LoVo (cell line): ENCODE measurements at places on chromosomes 3 and 15.

- no peak for DNase-seq
Measured at GRCh38 chr3:158384019-158384418, 187.0 kb upstream of the MLF1 start.

GRCh38 chr3:123841476-123842238 lies 42.5 kb downstream of the MYLK start:
- no peak for DNase-seq

GRCh38 chr3:126208606-126209256 lies 28.3 kb upstream of the ALDH1L1 start:
- peak; percentile 96 for DNase-seq

GRCh38 chr3:166456286-166456685 lies 619.1 kb upstream of the BCHE start:
- no peak for DNase-seq

DNA sequence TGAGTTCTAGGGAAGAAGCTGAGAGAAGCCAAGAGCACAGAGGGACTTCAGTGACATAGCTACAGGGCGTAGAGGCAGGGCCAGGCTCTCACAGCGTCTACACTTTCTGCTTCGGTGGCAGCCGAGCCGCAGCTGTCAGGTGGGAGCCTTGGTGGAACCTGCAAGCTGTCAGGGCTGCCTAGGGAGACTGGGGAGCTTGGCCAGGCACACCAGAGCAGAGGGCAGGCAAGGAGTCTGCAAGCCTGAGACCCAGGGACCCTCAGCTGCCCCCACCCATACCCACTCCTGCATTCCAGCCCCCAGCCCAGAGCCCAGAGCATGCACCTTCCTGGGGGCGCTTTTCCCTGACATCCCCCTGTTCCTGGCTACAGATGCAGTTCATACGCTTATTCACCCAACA lies 13.4 kb upstream of the KLF15 start:
- no peak for DNase-seq

DNA sequence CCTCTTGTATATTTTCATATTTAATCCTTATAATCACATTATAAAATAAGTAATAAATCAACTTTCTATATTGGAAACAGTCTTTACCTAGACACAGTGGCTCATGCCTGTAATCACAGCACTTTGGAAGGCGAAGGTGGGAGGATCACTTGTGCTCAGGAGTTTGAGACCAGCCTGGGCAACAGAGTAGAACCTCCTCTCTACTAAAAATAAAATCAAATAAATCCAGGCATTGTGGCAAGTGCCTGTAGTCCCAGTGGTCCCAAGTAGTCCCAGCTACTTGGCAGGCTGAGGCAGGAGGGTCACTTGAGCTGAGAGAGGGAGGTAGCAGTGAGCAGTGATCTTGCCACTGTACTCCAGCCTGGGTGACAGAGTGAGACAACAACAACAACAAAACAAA lies 975.1 kb downstream of the ROBO1 start:
- DNase-seq, result no peak

GRCh38 chr15:65275728-65276126 lies 11.0 kb downstream of the PARP16 start:
- DNase-seq, result peak; percentile 66

DNA sequence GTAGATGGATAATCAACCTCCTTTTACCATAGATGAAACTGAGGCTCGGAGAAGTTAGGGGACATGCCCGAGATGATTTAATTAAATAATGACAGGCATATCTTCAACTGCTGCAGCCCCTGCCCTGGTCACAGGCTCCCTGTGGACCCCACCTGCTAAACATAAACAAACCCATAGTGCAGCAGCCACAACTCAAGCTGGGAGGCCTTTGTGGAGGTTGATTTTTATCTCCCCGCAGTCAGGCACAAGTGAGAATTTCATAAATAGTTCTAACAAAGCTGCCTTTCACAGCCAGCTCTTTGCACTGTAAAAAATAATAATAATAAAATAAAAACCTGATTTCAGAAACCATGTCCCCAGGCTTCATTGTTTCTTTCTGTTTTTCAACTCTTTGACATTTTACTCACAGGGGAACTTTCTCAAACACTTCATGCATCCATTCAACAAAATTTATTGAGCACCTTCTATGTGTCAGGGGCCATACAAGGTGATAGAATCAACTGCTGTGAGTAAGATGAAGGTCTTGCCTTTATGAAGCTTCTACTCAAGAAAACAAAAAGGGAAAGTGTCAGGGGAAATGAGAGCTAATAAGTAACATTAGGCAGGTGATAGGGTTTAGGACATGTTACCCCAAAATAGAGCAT lies 393.6 kb upstream of the PROK2 start:
- DNase-seq, result no peak

DNA sequence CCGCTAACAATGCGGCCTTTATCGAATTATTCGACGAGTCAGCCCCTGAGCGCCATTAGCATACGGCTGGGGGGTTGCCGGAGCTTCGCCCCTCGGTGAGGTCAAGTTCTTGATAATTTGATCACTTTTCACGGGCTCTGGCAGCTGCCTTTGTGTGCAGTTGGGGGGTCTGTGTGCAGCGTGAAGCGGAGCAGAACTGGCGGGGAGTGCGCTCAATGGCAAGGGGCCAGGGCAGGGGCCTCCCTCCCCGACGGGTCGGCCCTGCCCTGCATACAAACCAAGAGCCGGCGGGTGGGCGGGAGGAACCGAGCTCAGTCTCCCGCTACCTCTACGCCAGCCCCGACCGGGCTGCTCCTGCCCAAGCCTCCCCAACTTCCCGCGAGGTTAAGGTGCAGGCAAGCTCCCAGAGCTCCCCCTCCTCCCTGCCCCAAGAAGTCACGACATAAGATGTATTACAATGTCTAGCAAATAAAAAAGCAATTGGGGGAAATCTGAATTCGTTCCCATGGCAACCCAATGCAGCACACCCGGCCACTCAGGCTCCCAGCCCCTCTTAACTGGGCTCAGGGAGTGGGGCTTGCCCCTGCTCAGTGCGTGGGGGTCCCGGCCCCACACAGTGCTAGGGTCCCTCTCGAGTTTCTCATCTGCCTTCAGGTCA lies 34.1 kb upstream of the POLG start:
- no peak for DNase-seq

GRCh38 chr3:130527426-130527825 lies 10.4 kb downstream of the COL6A6 start:
- DNase-seq, result no peak

GRCh38 chr15:44573386-44573785 lies 36.4 kb downstream of the EIF3J start:
- no peak for DNase-seq

- DNase-seq, result no peak
Measured at GRCh38 chr3:37443363-37444035, 269.1 kb upstream of the LRRFIP2 start.

DNA sequence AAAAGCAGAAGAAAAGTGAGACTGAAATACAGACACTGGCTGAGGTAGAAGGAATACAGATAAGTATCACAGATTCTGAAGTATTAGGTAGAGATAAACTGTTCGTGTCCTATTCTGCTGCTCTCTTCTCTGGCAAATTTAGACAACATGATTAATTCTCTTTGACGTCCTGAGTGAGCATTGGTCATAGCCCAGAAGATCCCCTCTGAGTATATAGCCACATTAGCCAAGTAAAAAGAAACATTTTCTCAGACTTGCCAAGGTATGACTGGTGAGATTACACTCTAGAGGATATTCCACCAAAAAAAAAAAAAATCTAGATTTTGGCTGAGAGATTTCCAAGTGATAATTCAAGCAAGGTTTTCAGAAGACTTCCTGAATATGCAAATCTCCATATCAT lies 111.4 kb upstream of the ALCAM start:
- no peak for DNase-seq

DNA sequence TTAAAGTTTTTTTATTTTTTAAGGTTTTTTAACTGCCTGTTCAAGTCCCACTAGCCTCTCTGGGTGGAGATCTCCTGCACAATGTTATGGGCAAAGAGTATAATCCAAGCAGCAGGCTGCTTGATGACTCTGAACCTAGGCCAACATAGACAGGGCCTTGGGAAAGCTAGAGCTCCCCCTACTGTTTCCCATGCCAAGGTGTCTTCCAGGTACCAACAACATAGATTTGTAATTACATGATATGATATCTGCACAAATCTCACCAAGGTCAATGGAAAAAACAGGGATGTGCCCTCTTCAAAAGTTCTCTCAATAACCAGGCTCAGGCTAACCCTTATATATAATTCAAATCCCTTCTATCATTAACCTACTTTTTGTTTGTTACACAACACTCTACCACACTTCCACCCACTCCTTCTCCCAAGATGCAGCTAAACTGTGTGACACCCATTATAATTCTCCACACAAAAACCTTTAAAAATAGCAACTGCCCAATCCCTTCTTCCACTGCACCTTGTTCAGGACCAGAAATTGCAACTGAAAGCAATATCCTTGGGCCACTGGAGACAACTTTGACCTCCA lies 43.8 kb downstream of the RBM15B start:
- peak; percentile 20 for DNase-seq

DNA sequence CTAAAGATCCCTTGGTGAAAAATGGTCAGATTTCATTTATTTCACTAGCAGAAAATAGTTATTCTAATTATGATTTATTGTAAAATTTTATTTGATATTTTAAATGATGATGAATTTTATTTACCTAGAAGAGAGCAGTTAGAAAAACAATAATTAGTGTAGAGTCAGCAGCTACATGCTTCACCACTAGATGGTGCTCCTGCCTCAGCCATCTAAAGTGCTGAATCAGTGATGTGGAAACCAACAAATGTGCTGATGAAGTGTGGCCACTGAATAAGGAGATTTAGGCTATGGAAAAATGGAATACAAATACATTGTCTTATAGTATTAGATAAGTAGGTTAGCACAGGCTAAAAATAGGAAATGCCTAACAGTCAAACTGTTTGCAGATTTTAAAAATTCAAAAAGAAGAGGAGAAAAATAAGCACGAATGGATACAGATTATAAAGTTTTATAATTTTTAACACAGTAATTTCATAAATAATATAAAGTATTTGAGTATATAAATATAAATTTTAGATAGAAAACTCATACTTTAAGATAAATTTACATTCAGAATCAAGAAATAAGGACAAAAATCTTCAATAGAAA lies 109.8 kb downstream of the PPP2R3A start:
- DNase-seq, result peak; percentile 76

GRCh38 chr3:73863546-73864079 lies 238.9 kb upstream of the PDZRN3 start:
- DNase-seq, result no peak

DNA sequence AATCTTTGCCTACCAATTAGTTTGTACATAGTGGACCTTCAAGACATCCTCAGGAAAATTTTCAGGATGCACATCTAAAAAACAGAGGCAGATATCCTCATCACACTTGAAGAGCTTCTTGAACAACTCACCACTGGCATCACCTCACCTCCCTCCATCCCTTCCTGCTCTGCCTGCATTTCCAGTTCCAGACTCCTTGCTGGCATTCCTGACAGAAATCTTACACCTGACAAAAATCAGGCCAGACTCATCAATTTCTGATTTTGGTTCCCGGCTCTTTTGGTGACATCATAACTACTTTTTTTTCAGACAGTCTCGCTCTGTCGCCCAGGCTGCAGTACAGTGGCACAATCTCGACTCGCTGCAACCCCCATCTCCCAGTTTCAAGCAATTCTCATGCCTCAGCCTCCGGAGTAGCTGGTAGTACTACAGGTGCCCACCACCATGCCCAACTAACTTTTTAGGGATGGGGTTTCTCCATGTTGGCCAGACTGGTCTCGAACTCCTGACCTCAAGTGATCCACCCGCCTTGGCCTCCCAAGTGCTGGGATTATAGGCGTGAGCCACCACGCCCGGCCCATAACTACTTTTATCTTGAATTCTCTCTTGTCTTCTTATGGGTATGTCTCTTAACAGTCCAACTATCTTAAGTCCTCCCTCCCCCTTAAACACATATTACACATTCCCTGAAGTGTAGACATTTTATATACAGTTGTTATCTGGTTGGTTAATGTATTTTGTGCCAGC lies 216.6 kb upstream of the IL12A start:
- no peak for DNase-seq

DNA sequence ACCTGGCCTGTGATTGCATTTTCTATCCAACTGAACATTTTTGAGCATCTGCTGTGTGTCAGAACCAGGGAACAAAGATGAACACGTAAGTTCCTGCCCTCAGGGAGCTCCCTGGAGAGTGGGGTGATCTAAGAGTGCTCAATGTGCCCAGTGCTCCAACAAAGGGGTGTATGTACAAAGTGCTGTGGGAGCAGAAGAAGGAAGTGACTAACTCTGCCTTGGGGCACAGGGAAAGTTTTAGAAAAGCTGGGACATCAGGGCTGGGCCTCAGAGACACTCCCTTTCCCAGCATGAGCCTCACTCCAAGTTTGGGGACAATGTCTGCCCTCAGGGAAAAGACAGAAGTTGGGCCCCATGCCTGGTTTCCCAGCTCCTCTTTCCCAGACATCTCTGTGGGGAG lies 27.6 kb upstream of the BNC1 start:
- DNase-seq, result no peak

DNA sequence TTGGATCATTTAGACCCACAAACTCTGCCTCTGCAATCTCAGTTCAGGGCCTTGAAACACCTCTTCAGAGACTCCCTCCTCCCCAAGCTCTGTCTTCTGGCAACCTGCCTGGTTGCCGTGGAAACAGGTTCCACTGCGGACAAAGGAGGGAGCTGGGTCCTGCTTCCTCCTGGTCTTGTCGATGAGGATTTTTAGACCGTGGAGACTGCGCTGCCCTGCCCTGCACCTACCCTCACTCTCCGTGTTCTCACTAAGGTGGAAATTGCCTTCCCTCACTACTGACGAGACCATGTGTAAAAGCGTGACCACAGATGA lies at the start of gene RTP1:
RTP1 (plus strand) TSS at position 152 of the 315 bp plus-strand sequence; CDS start at position 182, 30 bp downstream.
- DNase-seq, result no peak
